ENCODE measurements at places on chromosomes 6 and 20.

GRCh38 chr6:30155520-30156261 is 5.3 kb downstream of the TRIM10 start:
- no peak for ATAC-seq

DNA sequence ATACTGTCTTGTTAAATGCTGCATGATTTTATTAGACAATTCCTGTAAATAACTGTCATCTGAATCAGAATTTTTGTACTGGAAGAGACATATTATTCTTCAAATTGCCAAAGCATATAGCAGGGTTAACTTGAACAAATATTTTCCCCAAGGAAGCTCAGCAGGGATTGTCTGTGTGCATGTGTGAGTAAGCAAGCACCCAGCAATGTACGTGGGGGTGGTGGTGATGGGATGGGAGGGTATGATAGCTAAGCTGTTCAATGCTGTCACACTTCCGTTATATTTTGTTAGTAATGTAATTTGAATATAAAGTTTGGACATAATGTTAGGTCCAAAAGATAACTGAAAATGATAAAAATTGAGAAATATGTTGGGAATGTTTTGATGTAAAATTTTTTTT is 118.1 kb downstream of the MYB start:
- no peak for ATAC-seq

- ATAC-seq: no peak
These were observed 529.2 kb downstream of the HAO1 start for GRCh38 chr20:7411075-7411474.

- ATAC-seq: no peak
These were observed 35.7 kb downstream of the TXLNB start for GRCh38 chr6:139256087-139256486.

DNA sequence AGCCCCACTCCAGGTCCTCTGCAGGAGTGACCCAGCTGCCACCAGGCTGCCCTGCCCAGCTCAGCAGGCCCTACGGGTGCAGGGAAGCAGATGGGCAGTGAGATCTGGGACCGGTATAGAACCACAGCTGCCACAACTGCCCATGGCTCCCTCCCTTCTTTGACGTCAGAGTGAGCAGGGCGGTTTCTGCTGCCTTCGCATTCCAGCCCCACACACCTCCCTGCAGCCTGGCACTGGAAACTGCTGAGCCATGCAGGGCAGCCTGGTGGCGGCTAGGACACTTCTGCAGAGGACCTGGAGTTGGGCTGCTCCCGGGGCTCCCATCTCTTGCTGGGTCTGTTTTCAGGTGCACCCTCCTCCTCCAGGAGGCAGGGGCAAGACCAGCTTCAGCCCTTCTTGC is 101.6 kb upstream of the CD93 start:
- ATAC-seq: no peak

DNA sequence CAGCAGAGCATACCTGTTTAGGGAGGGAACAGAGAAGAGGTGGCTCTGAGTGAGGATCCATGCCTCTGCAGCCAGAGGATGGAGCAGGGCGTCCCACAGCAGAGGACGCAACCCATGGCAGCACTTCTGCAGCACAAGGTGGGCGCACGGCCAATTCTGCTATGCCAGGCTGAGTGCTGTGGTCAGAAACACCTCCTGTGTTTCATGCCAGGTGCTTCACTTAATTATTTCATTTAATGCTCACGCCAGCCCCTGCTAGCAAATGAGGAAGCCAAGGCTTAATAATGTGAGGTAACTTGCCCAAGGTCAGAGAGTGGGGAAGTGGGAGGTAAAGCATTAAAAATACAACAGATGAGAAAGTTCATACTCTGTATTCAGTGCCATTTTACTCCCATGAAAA is 68.5 kb upstream of the PTGIS start:
- no peak for ATAC-seq

Measured in activated T-helper 17 cell treated with anti-CD3 and anti-CD28 coated beads, Interleukin-2, amount 50 U/mL, for 72 hours (primary cell).